GM04504 (cell line): ENCODE measurements at places on chromosomes 5 and 9.
A peak's percentile ranks its signal among the peaks of the same experiment; 100 is the strongest.

DNA sequence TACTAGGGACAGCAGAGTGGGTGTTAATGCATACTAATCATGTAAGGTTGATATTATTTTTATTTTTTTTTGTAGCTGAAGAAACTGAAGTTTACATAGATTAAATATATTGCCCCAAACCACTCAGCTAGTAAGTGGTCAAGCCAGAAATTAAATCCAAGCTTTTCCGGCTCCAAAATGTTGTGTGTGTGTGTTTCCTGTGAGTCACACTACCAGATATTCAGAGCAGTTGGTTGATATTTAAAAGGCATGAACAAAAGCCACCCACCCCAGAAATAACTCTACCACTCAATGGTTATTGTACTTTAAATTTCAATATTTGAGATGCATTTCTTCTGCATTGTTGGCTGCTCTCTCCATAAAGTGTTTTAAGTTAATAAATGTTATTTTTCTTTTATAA, 29.5 kb downstream of the KCNN2 start:
- DNase-seq, result no peak

GRCh38 chr9:125807079-125807478, 59.9 kb downstream of the PBX3 start:
- DNase-seq, result peak; percentile 29

DNA sequence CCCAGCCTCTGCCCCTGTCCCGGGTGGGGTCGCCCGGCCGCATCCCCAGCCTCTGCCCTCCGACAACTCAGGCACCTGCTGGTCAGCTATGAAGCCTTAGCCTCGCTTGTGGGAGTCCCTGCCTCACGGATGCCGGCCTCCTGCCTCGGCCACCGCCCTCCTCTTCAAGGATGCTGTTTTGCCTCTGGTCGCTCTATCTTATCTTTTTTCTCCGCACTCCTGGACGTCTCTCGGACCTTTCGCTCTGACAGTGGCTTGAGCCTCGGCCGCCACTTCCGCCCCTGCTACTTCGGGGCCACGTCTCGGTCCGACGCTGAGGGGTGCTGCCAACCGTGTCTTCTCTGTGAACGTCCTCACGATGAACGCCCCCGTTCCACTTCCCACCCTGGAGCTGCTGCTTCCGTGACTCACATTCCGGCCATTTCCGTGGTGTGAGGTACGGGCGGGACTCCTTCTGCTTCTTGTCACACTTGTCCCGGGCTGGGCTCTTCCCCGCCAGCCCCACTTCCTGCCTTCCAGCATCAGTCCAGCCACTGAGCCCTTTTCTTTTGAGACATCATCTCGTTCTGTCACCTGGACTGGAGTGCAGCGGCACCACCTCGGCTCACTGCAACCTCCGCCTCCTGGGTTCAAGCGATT, 26.3 kb downstream of the SLC9A3 start:
- DNase-seq, result no peak

DNA sequence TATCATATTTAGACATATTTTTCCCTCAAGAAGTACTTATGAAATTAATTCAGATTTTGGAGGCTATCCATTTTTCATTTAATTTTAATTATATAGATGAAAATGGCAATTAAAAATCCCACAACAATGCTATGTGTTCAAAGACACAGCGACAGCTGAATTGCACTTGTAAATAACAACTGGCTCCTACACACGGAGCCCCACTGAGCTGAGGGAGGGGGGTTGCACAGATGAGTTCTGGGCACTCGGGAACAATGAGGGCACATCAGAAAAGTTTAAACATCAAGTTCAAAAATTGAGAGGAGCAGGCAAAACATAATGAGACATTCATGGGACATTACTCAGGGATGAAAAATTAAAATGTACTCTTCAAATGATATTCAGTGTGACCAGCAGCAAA, 104.9 kb downstream of the MARCHF3 start:
- no peak for DNase-seq

DNA sequence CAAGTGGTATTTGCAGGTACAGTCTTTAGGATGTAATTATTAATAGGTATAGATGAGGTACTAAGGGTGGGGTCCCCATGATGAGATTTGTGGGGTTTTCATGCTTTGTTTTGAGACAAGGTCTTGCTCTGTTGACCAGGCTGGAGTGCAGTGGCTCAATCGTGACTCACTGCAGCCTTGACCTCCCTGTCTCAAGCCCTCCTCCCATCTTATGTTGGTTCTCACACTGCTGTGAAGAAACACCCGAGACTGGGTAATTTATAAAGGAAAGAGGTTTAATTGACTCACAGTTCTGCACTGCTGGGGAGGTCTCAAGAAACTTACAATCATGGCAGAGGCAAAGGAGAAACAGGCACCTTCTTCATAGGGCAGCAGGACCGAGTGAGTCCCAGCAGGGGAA, 217.5 kb downstream of the CDK5RAP2 start:
- no peak for DNase-seq

DNA sequence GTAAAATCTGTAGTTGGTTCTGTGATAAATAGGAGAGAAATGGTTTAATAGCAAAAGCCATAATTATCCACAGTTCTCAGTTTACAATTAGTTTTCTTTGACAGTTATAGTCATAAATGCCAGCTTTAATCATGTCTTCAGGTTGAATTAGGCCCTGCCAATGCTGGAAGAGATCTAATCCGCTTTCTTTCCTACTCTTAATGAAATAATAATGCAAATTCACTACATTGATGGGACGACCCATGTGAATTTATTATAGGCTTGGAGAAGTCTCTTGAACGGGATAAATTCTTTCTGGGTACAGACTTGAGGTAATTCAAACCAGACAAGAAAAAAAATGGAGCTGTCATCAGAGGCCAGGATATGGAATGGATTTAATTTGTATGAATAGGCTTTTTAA, 950.4 kb downstream of the EFNA5 start:
- no peak for DNase-seq

- DNase-seq, result no peak
Measured at GRCh38 chr9:72955126-72955455, 2.2 kb upstream of the ALDH1A1 start.

- DNase-seq, result no peak
Measured at GRCh38 chr5:136309932-136310598, 55.3 kb downstream of the TRPC7 start.

GRCh38 chr5:68710514-68710913, 383.3 kb upstream of the SLC30A5 start:
- DNase-seq, result no peak

DNA sequence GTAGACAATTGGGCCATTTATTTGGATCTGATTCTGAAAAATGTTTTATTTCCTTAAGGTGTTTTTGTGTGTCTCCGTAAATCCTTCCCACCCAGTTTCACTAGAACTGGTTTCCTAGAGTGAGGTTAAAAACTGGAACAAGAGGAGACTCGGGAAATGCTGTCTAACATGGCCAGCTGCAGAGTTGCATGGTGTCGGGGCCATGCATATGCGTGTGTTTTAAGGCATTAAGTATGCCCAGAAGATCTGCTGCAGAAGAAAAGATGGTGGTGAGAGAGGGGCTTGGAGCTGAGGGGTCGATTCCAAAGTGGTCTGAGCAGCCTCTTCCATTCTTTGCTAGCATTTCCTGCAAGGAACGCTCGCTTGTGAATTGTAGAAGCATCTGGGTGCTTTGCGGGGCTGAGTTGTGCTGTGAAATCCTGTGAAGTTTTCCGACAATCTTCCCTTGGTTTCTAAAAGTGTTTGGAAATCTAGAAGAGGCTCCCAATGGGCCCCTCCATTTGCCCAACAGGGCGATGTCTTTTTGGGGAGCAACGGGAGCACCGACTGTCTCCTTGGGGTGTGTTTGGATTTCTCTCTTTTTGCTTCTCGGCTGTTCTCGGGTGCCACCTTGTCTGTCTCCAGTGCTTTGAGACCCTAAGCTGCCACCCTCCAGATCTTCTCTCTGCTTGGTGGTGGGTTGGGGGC, 113.8 kb downstream of the COL5A1 start:
- DNase-seq, result no peak

GRCh38 chr9:19416143-19416542, 7.3 kb downstream of the ACER2 start:
- no peak for DNase-seq

DNA sequence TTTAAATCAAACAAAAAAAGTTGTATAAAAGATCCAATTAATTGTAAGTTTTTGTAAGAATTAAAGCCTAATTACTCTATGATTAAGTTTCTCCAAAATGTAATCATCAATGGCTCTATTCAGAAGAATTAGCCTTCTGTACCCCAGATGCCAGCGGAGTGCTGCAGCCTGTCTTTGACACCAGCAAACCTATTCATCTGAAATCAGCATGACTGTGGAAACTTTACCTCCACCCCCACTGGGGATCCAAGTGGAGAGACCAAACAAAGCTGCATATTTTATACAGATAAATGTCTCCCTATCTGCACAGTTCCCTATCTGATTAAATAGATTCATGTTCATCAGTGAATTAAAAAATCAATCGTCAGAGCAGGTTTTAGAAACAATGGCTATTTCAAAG, 426.8 kb downstream of the KIAA0825 start:
- no peak for DNase-seq

- no peak for DNase-seq
Measured at GRCh38 chr5:5039918-5040317, 100.2 kb upstream of the ADAMTS16 start.

- no peak for DNase-seq
Measured at GRCh38 chr9:131296906-131297500, 7.5 kb downstream of the PLPP7 start.

DNA sequence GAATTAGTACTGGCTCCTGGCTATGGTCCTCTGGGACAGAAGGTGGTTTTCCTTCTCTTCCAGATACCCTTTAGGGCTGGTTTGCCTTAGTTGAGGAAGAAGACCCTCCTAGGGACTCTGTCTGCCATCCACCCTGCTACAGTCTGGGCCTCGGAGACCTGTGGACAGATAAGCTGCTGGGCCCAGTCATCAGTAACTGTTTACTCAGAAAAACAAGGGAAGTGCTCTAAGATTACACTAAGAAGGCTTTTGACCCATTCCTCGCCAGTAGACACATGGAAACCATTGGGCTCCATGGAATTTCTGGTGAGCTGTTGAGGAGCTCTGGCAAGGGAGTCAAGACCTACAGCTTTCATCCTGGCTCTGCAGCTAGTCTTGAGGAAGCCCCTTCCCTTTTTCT, 31.2 kb downstream of the LARP1 start:
- no peak for DNase-seq

DNA sequence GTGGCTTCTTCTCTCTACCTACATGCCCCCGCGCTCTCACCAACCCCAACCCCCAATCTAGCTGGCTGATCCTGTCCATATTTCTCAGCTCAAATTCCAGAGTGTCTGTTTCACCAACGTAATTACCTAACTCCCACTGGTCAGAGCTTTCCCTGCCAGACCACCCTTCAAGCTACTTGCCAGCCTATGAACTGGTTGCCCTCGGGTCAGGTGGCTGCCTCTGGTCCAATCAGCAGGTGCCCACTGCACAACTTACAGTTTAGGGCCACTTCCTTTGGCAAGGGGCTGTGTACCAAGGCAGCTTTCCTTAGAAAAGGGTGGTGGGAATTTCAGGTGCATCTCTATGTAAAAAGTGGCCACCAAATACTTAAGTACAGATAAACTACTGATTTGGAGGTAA, 92.2 kb upstream of the SLC30A5 start:
- no peak for DNase-seq

- no peak for DNase-seq
Measured at GRCh38 chr9:124767821-124768220, 3.3 kb downstream of the NR6A1 start.

GRCh38 chr5:111242606-111243005, 18.4 kb downstream of the CAMK4 start:
- no peak for DNase-seq

- DNase-seq, result no peak
Measured at GRCh38 chr9:126342621-126343031, 16.0 kb downstream of the MVB12B start.

- DNase-seq, result no peak
Measured at GRCh38 chr9:134895567-134895907, 14.9 kb downstream of the FCN2 start.

- DNase-seq, result peak; percentile 67
Measured at GRCh38 chr9:128127568-128127989, at the start of gene PTGES2. Gene PTGES2 (minus strand): TSS chr9:128127729. CDS start chr9:128127717, 12 bp downstream.

DNA sequence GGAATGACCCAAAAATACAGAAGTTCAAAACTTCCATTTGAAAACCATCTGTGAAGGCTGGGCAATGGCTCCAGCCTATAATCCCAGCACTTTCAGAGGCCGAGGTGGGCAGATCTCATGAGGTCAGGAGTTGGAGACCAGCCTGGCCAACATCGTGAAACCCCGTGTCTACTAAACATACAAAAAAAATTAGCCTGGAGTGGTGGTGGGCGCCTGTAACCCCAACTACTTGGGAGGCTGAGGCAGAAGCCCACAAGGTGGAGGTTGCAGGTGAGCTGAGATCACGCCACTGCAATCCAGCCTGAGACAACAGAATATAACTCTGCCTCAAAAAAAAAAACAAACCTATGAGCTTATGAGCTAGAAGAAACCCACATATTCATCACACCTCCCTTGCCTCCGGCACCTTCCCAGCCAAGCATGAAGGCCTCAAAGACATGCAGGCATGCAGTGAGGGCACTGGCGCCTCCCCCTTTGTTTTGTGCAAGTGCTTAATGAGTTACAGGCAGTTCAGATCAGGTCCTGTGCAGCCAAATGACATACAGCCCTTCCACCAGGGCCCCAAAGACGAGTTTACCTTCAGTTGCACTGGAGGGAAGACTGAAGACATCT, 9.9 kb downstream of the HNRNPH1 start:
- DNase-seq, result no peak

DNA sequence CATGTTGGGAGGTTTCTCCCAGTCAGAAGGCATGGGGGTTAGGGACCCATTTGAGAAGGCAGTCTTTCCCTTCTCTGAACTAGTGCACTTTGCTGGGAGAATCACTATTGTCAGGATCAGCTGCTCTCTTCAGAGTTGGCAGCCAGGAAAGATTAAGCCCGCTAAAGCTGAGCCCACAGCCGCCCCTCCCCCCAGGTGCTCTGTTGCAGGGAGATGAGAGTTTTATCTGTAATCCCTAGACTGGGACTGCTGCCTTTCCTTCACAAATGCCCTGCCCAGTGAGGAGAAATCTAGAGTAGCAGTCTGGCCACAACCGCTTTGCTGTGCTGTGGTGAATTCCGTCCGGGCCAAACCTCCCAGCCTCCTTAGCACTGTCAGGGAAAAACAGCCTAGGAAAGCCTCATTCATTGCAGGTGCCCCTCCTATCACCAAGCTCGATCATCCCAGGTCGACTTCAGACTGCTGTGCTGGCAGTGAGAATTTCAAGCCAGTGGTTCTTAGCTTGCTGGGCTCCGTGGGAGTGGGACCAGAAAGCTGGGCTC, 69.8 kb downstream of the CNTLN start:
- DNase-seq, result no peak

DNA sequence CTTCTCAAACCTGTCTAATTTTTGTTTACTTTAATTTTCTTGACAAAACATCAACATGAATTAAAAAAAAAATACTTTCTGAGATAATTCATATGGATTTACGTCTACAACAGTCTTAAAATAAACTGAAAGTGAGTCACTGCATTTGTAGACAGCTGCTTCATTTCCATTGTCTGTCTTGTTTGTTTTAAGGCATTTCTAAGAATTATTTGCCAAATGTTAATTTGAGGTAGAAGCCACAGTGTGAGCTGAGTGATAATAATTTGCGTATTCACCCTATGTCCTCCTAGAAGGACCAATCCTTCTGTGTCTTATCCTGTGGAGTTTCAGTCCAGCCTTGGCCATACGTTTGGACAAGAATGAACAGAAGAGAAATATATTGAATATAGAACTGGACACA, 174.5 kb downstream of the CFAP90 start:
- DNase-seq, result no peak

GRCh38 chr9:131140550-131140949, 15.2 kb downstream of the NUP214 start:
- DNase-seq, result no peak
